ENCODE measurements at places on chromosomes 3 and 15.
A peak's percentile ranks its signal among the peaks of the same experiment; 100 is the strongest.

DNA sequence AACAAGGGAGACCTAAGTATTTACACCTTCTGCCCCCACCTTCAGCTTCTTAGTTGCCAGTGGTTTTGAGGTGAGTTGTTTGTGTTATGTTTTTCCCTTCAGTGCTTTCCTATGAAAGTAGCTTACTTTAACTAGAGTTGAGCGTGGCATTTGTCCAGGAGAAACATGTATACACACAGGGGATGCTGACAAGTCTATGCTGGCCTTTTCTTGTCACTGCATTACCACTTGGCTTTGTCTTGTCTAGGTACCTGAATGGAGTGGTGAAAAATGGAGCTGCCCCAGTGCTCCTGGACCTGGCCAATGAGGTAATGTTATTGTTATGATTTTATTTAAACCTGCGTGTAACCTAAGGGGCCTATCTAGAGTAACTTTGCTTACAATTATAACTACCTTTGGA lies 74.4 kb downstream of the CDIN1 start:
- DNase-seq, result peak; percentile 29

DNA sequence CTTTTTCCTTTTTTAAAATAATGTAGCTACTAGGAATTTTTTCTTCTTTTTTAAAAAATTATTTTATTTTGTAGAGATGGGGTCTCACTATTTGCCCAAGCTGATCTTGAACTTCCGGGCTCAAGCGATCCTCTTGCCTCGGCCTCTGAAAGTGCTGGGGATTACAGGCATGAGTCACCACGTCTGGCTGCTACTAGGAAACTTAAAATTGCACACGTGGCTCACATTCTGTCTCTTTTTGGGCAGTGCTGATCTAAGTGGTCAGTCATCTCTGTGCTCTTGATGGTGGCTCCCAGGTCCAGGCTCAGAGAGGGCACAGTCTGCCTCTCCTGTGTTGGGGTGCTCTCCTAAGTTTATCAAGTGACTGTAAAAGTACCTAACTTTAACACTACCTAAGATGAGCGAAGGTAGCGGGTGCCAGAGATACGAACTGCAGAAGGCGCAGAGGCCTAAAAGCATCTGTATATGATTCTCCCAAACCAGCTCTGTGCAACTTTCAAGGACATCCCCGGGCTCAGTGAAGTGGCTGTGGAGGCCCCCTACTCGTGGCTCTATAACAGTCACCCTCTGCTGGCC lies 52.9 kb upstream of the SEC13 start:
- DNase-seq, result no peak

DNA sequence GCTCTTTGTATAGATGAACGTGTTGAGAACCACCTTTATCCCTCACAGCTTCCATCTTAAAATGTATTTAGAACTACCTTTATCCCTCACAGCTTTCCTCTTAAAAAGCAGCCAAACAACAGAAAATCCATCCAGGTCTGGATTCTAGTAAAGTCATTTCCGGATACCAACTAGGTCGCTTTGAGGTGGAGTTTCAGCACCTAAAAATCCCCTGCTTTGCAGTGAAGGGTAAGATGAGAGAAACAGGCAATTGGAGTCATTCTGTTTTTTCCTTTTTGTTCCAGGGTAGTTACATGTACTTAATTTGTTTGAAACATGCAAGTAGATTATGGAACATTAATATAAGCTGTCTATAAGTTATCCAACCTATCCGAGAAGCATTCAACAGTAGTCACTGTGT lies 192.0 kb downstream of the UBE2E2 start:
- no peak for DNase-seq

GRCh38 chr15:85620690-85621049 lies 174.1 kb downstream of the KLHL25 start:
- no peak for DNase-seq

GRCh38 chr3:154764856-154765640 lies 315.1 kb upstream of the MME start:
- no peak for DNase-seq

DNA sequence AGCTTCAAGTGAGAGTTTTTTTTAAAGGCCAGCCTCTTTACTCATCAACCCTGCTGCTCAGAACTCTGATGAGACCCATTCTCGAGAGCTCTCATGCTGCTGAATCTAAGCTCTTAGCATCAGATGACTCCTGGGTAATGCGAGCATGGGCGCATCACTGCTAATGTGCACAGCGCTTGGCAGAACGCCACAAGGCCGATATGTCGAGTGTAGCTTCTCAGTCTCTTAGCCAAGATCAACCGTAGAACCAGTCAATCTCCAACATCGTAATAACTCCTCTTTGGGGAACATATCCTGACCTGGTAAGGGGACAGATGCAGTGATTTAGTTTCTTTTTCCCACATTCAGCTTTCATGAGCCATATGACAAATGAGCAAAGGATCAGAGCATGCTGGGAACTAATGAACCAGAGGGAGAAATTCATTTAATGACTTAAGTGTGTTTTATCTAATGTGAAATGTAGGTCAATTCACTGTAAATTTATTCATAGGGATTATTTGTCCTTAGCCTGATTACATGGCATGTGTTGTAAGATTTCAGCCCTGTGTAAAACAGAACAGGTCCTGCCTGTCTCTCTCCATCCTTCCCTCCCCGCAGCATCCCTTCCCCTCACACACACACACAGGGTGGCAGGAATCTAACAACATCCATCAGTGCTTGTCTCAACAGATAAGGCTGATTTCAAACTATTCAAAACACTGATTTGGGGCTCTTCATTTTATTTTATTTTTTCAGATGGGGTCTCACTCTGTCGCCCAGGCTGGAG lies 195.4 kb upstream of the C2CD4B start:
- no peak for DNase-seq

DNA sequence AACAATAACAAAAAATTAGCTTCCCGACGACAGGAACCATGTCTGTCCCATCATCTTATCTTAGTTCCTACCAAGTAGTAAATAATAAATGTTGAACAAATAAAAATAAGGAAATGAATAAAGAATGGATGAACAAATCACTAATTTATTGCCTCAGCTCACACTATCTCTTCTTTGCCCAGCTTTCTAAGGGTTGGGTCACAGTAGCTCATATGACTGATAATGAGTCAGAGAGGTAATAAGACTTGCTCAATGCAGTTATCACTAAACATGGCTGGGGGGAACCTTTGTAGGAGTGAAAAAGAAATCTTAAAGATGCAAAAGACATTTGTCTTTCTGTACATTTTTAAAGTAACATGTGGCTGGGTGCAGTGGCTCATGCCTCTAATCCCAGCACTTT lies 182.2 kb downstream of the WDR76 start:
- DNase-seq, result peak; percentile 91

GRCh38 chr15:66007663-66008262 lies 138.5 kb downstream of the RAB11A start:
- DNase-seq, result no peak

GRCh38 chr3:96813820-96814650 lies at the start of gene EPHA6:
EPHA6 (plus strand) TSS chr3:96814594.
- peak; percentile 33 for DNase-seq

GRCh38 chr15:84762840-84763572 lies 14.6 kb downstream of the ZNF592 start:
- DNase-seq, result no peak

DNA sequence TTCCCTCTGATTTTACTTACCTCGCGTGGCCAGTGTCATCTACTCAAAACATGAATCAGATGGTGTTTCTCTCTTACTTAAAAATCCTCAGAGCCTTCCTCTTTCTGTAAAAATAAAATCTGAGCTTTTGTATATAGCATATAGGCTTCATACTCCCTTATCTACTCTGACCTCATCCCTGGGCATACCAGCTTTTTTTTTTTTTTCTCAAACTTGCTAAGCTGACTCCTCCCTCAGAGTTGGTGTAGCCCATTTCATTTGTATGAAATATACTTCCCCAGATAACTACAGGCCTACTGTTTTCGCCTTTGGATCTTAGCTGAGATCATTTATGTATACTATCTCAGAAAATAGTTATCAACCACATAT lies 648.9 kb upstream of the ALCAM start:
- DNase-seq, result no peak

DNA sequence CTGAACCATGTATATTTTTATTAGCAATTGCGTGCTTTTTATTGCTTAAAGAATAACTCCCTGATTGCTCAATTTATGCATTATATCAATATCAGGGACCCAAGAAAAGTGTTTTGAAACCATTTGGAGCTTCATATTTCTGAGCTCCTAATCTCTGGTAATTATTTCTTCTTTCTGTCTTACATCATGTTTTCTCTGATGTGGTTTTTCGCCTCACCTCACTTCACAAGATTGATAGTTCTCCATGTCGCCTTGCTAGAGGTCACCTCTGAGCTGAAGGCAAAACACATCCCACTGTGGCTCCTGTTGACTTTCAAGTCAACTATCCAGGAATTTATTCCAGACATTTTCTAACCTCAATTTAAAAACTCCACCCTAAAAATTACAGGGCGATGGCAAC lies 837.4 kb downstream of the CADM2 start:
- DNase-seq, result no peak

DNA sequence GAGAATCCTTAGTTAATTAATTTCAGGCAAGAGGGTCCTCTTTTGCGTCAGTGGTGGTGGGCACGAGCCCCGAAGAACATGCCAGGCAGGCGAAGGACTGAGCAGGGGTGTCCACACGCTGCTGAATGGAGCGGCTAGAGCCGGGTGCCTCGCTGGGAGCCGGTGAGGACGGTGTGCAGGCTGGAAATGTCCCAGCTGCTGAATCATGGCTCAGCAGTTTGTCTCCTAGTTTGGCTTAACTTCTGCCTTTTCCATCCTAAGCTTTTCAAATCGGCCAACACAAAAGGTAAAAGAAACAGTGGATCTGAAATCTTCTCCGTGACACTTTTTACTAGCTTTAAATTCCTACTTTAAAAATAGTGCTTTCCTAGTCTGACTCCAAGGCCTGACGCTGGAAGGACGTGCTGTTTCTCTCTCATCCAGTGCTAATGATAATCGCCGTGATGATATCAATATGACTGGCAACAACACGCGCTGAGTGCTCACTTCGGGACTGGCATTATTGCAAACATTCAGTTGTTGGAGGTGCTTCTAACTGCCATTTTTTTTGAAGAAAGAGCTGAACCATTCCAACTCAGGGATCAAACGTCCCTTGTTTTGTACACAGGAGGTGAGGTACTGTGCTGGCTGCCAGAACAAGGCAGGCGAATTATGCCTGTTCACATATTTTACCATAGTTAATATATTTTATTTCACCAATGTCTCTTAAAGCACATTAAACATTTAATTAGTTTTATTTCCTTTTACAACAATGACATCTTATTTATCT lies 19.8 kb downstream of the PCSK6 start:
- no peak for DNase-seq

DNA sequence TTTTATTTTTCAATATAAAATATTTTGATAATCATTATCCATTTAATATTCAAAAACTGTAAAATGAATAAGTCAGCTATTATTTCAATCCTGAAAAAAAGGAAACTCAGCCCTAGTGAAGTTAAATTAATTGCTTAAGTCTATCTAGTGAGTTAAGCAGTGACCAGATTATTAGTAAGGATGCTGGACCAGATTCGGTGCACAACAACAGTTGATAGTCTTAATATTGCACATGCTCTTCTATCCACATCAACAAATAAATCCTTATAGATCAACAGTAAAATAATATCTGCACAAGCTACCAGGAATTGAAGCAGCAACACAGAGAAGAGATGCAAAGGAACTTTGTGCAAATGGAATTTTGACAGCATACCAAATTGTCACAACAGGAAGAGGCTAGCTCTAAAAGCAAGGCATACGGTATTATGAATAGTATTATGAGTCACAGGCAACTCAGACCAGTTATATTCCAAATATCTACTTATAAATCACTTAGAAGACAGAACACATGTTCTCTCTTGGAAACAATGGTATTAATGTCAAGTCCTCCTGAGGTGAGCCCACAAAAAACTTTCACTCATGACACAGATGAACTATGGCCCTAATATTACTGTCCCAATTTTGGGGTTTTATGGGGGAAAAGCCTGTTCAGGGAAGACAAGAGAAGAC lies 24.9 kb downstream of the VPS13C start:
- DNase-seq, result peak; percentile 44

- no peak for DNase-seq
Measured at GRCh38 chr15:80861731-80862170, 82.6 kb downstream of the CEMIP start.

DNA sequence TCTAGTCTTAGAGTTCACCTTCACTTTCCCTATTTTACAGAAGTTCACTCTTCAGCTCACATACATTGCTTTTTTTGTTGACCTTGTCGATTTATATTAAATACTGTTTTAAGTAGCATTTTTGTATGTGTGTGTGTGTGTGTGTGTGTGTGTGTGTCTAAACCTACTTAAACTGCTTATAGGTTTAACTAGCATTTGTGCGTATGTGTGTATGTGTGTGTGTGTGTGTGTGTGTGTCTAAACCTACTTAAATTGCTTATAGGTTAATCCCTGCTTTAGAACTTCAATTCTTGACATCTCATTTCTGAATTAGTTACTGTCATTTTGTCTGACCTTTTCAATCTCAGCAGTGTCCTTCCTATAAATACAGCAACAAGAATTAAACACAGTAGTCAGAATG lies 254.8 kb upstream of the EPHA3 start:
- DNase-seq, result no peak

GRCh38 chr15:77032052-77032646 lies 37.2 kb downstream of the PSTPIP1 start:
- DNase-seq, result no peak

GRCh38 chr15:81146466-81146865 lies 12.4 kb downstream of the CFAP161 start:
- DNase-seq, result no peak

DNA sequence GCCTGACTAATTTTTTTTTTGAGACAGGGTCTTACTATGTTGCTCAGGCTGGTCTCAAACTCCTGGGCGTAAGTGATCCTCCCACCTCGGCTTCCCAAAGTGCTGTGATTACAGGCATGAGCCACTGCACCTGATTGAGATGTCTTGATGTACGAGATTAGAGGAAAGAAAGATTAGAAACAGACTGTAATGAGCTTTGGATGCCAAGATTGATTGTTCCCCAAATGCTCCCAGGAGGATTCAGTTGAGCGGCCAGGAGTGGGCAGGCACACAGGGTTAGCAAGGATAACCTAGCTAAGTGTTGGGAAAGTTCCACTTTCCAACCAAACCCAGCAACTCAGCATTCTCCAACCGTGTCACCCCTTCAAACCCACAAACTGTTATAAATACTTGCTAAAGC lies 63.7 kb downstream of the SRGAP3 start:
- DNase-seq, result no peak

GRCh38 chr3:184648636-184649035 lies 63.2 kb downstream of the MAGEF1 start:
- no peak for DNase-seq

DNA sequence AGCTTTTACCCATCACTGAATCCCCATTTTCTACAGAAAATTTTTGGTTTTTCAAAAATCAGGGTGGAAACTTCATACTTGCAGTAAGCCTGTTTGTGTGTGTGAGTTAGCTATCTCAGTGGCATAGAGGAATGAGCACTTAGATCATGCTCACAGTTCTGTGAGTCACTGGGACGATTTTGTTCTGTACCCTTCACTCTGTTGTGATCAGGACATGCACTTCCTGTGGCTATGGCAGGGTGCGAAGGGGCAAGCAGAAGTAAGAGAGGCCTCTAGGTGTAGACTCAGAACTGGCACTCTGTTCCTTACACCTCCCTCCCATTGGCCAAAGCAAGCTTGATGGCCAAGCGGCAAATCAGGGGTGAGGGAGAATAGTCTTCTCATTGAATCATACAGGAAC lies 11.6 kb downstream of the NIPA2 start:
- DNase-seq, result no peak
